Astrocyte (in vitro differentiated cells and primary cell): ENCODE measurements at places on chromosomes 6 and 20. TPM values are rescaled to one million over a fixed set of nuclear protein-coding genes. Genes with fewer than 3 reads are reported as not detected.

The RFX6 gene
- not detected in 2 replicates for total RNA-seq

The FAM83C gene
- total RNA-seq, result not detected in 2 replicates

- H3K27ac ChIP-seq, result no peak overlapping the region
- no peaks in the 10 kb centered on the region for H3K36me3 ChIP-seq
- no peak overlapping the region for H3K4me3 ChIP-seq
- no peak for DNase-seq
- H3K27me3 ChIP-seq, result no peaks in the 10 kb centered on the region
- H3K4me1 ChIP-seq, result peaks cover 4% of the 10 kb centered on the region
These were observed 287.0 kb downstream of the CDC5L start for GRCh38 chr6:44674226-44675155.

DNA sequence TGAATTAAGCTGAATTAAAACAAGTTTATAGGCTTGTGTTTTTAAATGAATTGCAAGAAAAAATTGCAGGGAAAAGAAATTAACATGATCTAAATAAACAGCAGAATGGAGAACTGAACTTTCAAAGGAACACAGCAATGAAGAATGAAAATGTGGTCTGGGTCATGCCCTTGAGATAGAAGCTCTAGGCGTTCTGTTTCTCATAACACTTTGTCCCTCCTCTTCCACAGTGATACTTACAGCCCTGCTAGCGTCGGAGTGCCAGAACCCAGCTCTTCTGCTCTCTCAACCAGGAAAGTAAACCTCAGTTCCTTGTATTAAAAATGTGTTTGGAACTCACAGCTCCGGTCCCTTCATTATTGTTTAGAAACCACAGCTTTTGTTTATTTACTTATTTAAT, 11.4 kb downstream of the HMGCLL1 start:
- no peak for DNase-seq
- H3K4me1 ChIP-seq, result no peaks in the 10 kb centered on the region
- H3K27me3 ChIP-seq, result no peaks in the 10 kb centered on the region
- no peaks in the 10 kb centered on the region for H3K36me3 ChIP-seq
- H3K4me3 ChIP-seq, result no peak overlapping the region

DNA sequence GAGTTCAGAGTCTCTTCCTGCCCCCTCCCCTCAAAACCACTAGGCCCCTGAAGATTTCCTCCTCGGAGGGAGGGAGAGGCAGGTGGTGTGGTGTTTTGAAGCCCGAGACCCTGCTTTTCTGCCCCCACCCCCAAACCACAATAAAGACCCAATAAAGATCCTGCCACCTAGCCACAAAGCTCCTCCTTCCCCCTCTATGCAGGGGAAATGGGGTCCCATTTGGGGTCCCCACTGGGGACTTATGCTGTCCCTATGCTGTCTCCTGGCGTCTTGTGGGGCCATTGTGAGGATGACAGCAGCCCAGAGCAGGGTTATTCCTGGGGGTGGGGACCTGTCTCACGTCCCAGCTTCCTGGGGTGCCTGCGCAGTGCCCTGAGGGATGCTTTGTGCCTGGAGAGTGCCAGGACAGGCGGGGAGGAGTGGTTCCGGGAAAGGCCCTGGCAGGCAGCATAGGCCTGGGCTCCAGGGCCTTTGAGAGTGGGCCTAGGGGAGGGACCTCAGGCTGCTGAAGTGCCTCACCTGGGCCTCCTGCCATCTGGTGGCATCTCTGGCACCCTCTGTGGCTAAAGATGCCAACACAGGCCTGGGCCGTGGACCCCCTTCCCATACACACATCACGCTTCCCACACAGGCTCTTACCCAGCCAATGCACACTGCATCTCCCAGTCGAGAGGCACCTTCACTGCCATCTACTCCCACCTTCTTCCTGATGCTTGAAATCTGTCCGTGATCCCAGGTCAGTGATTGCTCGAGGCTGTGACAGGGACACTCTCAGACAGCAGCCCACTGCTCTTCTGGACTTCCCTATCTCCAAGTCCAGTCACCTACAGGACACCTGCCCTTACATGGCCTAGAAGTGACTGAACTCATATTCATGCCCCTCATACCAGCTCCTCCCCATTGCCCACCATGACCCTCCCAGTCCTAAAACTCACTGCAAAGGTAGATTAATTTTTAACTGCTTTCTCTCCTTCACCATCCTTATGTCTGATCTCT, 7.9 kb upstream of the ARMC12 start:
- H3K27ac ChIP-seq, result no peak overlapping the region
- no peaks in the 10 kb centered on the region for H3K27me3 ChIP-seq
- H3K4me3 ChIP-seq, result no peak overlapping the region
- H3K4me1 ChIP-seq, result peaks cover 36% of the 10 kb centered on the region
- no peak for DNase-seq
